T follicular helper cell (primary cell): ENCODE measurements at places on chromosomes 7 and 10.

- no peak for DNase-seq
Observed at GRCh38 chr10:28796606-28797512, 119.5 kb downstream of the BAMBI start.

DNA sequence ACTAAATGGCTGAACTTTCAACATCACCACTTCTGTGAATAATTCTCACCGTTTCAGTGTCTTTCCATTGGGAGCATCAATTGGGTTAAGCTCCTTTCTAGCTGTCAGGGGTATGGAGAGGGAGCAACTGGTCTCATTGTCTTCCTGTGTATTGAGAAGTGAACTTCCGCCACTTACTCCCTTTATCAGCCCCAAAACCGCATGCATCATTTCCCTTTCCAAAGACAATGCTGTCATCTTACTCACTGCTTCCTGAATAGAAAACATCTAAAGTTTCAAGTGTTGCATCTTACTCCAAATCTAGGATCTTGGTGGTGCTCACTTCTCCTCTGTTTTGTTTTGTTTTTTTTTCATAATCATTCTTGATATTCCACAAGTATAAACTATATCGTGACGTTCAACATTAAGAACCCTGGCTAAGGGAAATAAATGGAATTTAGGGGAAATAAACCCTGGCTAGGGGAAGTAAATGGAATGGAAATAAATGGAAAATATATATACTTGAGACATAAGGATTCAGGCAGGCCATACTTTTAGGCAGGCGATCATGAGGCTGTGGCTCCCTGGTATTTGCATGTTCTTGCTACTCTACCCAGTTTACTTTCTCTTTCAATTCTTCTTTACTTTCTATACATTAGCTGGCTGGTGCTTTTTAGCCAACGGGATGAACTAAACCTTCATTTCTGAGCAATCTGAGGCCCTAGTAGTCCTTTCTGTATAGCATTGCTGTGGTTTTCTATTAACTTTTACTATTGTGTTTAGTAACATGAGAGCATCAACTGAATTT is 371.9 kb downstream of the BMPER start:
- DNase-seq: no peak

GRCh38 chr10:70714951-70715350 is 42.6 kb downstream of the ADAMTS14 start:
- DNase-seq: no peak

DNA sequence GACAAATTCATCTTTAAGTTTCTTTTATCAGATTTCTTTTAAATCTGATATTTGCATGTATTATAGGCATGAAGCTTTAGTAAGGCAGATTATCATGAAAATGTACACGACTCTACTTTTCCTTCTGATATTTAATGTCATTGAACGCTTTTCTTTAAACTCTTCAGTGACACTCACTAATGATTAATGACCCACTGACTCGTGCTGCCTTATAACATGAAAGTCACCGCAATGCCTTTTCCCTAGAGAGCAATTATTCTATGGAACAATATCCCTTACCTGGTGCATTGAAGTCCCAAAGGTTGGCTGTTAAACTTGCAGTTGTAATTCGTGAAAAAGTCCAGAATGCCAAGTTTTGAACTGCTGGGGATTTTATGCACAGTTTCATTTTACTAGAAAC is 33.4 kb upstream of the HGF start:
- DNase-seq: no peak
